ENCODE measurements at places on chromosomes 16 and 17. TPM values are rescaled to one million over a fixed set of nuclear protein-coding genes. Genes with fewer than 3 reads are reported as not detected.

DNA sequence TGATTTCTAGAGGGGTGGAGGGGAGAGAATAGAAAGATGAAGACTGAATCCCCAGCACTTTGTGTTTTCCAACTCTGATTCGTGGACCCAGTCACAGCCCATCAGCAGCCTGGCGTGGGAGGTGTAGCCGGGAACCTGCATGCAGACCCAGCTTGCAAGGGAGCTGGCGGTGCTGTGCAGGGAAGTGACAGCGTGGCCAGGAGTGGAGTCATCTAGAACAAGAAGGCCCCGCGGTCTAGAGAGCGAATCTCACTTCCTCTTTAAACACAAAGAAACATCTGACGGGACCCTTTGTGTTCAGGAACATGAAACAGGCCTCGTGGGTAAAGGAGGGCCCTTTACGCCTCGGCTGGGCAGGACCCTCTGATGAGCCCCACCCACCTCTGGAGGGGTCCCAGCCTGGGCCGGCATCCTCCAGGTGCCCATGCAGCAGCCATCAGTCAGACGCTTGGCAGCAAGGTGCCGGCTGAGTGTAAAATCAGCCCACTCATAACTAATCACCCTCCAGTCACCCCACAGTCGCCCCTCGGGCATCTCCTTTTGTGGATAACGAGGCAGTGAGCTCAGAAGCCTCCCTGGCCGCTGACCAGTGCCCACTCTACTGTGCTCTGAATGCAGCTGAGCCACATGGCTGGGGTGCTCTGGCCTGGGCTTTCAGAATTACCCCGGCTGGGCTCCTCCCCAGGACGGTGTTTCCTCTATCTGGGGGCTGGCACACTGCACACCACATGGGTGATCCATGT, 4.4 kb downstream of the SNAI3 start:
- H3K36me3 ChIP-seq: no peaks in the 10 kb centered on the region
- H3K27ac ChIP-seq: no peak overlapping the region
- DNase-seq: peak; percentile 26
- H3K4me3 ChIP-seq: no peak overlapping the region
- H3K4me1 ChIP-seq: peaks cover 11% of the 10 kb centered on the region
- peaks cover 36% of the 10 kb centered on the region for H3K27me3 ChIP-seq

DNA sequence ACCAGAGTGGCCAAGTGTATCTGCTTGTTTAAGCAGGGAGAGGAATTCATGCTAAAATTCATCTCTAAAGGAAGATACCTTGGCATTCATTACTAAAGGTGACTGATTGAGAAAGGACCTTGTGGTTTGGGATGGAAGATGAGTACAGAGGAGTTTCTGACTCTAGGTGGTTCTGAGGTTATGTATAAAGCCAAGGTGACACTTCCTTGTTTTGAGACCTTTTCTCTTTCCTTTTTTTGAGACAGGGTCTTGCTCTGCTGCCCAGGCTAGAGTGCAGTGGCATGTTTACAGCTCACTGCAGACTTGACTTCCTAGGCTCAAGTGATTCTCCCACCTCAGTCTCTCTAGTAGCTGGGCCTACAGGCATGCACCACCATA, 9.1 kb downstream of the ABHD15 start:
- no peaks in the 10 kb centered on the region for H3K27me3 ChIP-seq
- no peak overlapping the region for H3K27ac ChIP-seq
- peaks cover 12% of the 10 kb centered on the region for H3K4me1 ChIP-seq
- no peak for DNase-seq
- no peak overlapping the region for H3K4me3 ChIP-seq
- no peaks in the 10 kb centered on the region for H3K36me3 ChIP-seq

- no peak overlapping the region for H3K27ac ChIP-seq
- no peak overlapping the region for H3K4me3 ChIP-seq
- peaks cover 22% of the 10 kb centered on the region for H3K27me3 ChIP-seq
- no peak for DNase-seq
- no peaks in the 10 kb centered on the region for H3K4me1 ChIP-seq
- no peaks in the 10 kb centered on the region for H3K36me3 ChIP-seq
Measured at GRCh38 chr17:40909755-40910154, 24.7 kb upstream of the KRT20 start.

- H3K4me1 ChIP-seq: peaks cover 29% of the 10 kb centered on the region
- H3K27me3 ChIP-seq: no peaks in the 10 kb centered on the region
- DNase-seq: no peak
- peak overlapping the region; percentile 12 for H3K27ac ChIP-seq
Measured at GRCh38 chr17:40462343-40463121, 19.3 kb downstream of the IGFBP4 start.

- no peaks in the 10 kb centered on the region for H3K36me3 ChIP-seq
- DNase-seq: no peak
- no peak overlapping the region for H3K4me3 ChIP-seq
- no peak overlapping the region for H3K27ac ChIP-seq
- peaks cover 9% of the 10 kb centered on the region for H3K27me3 ChIP-seq
Measured at GRCh38 chr17:49063652-49064051, 66.5 kb downstream of the IGF2BP1 start.

GRCh38 chr17:72122010-72122764, 1.4 kb downstream of the SOX9 start:
- H3K27me3 ChIP-seq: peaks cover 14% of the 10 kb centered on the region
- peaks cover 53% of the 10 kb centered on the region for H3K4me1 ChIP-seq
- peak overlapping the region; percentile 93 for H3K27ac ChIP-seq
- peak overlapping the region; percentile 69 for H3K4me3 ChIP-seq
- no peak for DNase-seq
- no peaks in the 10 kb centered on the region for H3K36me3 ChIP-seq

- DNase-seq: no peak
- H3K4me1 ChIP-seq: no peaks in the 10 kb centered on the region
- H3K36me3 ChIP-seq: no peaks in the 10 kb centered on the region
- H3K27ac ChIP-seq: no peak overlapping the region
Measured at GRCh38 chr16:49349446-49350168, 24.0 kb upstream of the C16orf78 start.

- peaks cover 2% of the 10 kb centered on the region for H3K4me1 ChIP-seq
- H3K4me3 ChIP-seq: no peak overlapping the region
Measured at GRCh38 chr17:57713140-57713539, 32.0 kb downstream of the CCDC182 start.

GRCh38 chr16:53147500-53148065, 92.8 kb downstream of the CHD9 start:
- no peaks in the 10 kb centered on the region for H3K27me3 ChIP-seq
- no peak overlapping the region for H3K4me3 ChIP-seq

GRCh38 chr17:2749784-2750181, 331 bp upstream of the CCDC92B start:
- DNase-seq: peak; percentile 57
- H3K4me3 ChIP-seq: no peak overlapping the region
- H3K4me1 ChIP-seq: no peaks in the 10 kb centered on the region

DNA sequence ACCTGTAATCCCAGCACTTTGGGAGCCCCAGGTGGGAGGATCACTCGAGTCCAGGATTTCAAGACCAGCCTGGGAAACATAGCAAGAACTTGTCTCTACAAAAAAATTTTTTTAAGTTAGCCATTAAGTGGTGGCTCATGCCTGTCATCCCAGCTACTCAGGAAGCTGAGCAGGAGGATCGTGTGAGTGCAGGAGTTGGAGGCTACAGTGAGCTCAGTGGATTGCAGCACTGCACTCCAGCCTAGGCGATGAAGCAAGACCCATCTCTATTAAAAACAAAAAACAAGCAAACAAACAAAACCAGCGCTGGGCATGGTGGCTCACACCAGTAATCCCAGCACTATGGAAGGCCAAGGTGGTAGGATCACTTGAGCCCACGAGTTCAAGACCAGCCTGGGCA, 38.0 kb downstream of the HEATR3 start:
- no peak overlapping the region for H3K27ac ChIP-seq
- no peaks in the 10 kb centered on the region for H3K4me1 ChIP-seq
- no peaks in the 10 kb centered on the region for H3K27me3 ChIP-seq
- H3K4me3 ChIP-seq: no peak overlapping the region

DNA sequence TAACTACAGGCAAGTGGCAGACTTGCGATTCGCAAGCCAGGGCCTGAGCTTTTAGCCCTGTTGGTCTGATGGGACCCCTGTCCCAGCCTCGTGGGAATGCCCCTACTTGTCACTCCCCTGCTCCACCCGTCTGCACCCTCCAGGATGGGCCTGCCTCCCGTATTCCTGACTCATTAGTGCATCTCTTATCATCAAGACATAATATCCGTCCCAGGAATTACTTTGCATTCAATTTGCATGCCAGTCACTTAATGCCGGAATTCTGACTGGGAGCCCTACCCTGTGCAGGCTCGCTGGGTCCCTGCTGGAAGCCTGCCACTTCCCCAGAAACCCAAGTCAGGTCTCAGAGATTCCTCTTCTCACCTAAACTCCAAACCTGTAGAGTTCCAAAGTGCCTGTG, 3.3 kb downstream of the PRSS53 start:
- peaks cover 16% of the 10 kb centered on the region for H3K4me1 ChIP-seq
- H3K27me3 ChIP-seq: no peaks in the 10 kb centered on the region
- H3K4me3 ChIP-seq: no peak overlapping the region
- no peak for DNase-seq
- H3K27ac ChIP-seq: no peak overlapping the region

GRCh38 chr16:4214215-4214621, 27.7 kb downstream of the SRL start:
- no peak for DNase-seq
- H3K4me1 ChIP-seq: peaks cover 50% of the 10 kb centered on the region
- no peaks in the 10 kb centered on the region for H3K36me3 ChIP-seq
- H3K27ac ChIP-seq: peak overlapping the region; percentile 97

DNA sequence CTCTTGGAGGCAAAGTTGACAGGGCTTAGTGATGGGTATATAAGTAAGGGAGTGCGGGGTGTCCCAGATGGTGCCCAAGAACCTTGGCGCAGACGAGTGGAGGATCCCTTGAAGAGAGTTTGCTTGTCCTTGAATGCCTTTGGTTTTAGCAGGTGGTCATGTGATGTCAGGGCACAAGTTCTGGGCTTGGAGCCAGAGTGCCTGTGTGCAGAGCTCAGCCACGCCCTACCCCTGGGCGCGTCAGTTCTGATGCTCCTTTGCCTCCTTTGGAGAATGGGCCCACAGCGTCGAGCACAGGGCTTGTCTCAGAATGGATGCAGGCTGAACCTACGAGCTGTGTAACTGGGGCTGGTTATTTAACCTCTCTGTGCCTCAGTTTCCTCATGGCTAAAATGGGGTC, 412.2 kb upstream of the EEF2KMT start:
- H3K4me1 ChIP-seq: no peaks in the 10 kb centered on the region
- H3K4me3 ChIP-seq: no peak overlapping the region
- H3K36me3 ChIP-seq: no peaks in the 10 kb centered on the region
- no peak for DNase-seq
- H3K27me3 ChIP-seq: no peaks in the 10 kb centered on the region
- no peak overlapping the region for H3K27ac ChIP-seq

Gene PLLP
- total RNA-seq: 1.9 TPM

Gene P2RX5
- 17.7 TPM for total RNA-seq

Gene BFAR
- 40.4 TPM for total RNA-seq

Gene HP
- 9.3 TPM for total RNA-seq

Gene METTL16
- total RNA-seq: 28.5 TPM
